ENCODE measurements at places on chromosomes 2 and 18.
A peak's percentile ranks its signal among the peaks of the same experiment; 100 is the strongest.

DNA sequence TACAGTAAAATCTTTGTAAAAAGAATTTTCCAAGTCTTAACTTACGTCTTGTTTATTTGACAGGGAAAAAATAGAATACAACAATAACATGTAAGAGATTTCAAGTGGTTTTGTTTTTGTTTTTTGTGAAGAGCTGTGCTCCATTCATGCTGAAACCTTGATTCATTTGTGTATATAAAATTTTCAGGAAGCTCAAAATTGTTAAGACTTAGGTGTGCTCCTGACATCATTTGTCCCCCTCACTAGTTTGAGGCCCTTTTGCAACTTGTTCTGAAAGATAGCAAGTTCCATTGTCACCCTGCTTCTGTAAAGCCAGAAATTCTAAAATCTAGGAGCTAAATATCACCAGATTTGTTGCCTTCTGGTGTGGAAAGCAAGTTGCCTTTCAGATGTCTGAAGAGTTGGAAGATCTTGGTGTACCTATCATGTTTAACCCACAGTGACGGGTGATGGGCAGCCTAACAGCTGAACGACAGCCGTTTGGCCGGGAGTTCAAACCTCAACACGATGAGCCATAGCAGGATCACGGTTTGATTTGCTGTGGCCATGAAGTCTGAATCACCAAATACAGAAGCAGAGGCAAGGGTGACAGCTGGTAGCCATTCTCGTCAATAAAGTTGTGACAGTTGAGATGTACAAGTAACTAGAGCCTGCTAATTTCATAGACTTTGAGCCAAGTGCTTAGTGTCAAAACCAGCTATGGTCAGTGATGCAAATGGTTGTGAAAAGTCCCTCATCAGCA is 205.5 kb upstream of the SP5 start:
- peak; percentile 52 for DNase-seq

DNA sequence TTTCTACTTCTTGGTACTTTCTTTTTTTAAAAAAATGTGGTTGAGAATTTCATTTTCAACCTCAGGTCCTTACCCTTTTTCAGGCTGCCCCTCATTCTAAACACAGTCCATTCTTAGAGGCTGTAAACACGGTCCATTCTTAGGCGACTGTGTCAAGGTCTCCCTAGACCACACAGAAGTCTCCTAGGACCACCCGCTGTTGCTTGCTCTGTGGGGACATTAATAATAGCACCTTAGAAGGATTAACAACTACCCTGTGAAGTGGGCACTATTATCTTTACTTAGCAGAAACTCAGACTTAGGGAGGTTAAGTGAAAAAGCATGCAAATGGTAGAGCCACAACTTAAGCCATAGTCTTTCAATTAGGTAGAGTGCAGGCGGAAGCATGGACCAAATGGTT is 91.7 kb downstream of the RBMS1 start:
- no peak for DNase-seq

DNA sequence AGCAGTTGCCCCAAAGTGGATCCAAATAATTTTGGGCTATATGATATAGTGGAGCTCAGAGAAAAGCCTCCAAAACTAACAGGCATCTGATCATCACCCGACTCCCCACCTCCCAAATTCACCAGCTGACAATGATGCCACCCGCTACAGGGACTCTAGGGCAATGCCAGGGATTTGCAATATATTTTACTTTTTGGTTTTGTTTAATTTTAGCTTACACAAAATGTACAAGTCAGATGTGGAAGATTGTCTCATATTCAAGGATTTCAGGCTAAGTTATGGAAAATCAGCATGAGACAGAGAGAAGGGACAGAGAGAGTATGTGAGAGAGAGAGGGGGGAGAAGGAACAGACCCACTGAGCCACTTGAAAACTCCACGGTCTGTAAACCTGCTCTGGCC is 187.4 kb downstream of the TMEM247 start:
- DNase-seq: no peak

DNA sequence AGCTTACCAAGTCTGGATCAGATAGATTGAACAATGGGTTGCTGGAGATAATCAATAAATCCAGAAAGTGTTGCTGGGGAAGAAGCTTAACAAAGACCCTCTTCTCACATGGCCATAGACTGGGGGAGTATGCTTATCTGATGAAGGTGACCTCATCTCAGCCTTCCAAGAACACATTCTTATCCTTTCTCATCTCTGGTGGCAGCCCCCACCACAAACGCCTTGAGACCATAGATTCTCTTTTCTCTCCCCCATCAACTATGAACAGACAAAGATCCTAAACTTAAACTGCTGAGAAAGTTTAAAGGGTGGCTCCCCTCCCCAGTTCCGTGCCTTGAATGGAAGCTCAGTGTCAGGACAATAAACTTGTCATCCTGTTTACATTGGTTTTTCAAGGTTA is 428.7 kb upstream of the TRIB2 start:
- DNase-seq: no peak

- no peak for DNase-seq
Observed at GRCh38 chr2:45930396-45930792, 278.9 kb downstream of the PRKCE start.

- DNase-seq: peak; percentile 92
Observed at GRCh38 chr2:201233192-201233811, 27.0 kb upstream of the CASP8 start.

Data from activated CD4-positive, alpha-beta T cell treated with anti-CD3 and anti-CD28 coated beads for 36 hours (primary cell).